Panc1 (cell line): ENCODE measurements at places on chromosomes 4 and X.

GRCh38 chrX:110284159-110284558, 33.7 kb downstream of the AMMECR1 start:
- H3K4me3 ChIP-seq: no peak overlapping the region
- H3K4me1 ChIP-seq: no peaks in the 10 kb centered on the region
- no peak overlapping the region for H3K27ac ChIP-seq
- no peak for DNase-seq

DNA sequence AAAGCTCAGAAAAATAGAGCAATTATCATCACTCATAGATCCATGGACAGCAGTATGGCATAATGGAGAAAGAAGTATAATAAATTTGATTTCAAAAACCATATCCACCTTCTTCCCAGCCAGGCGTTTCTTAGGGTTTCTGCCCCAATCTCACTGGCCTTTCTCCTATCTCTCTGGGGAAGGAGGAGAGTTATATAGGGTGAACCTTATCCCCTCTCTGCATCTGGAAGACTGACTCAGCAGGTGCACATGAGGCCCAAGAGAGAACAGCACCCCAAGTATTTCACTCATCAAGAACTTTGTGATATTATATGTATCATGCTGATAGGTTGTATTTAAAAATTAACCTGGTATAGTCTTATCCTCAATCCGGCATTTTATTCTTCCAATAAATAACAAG, 318.8 kb upstream of the RASGEF1B start:
- H3K36me3 ChIP-seq: no peaks in the 10 kb centered on the region
- no peaks in the 10 kb centered on the region for H3K4me1 ChIP-seq
- H3K4me3 ChIP-seq: no peak overlapping the region
- DNase-seq: no peak
- H3K27me3 ChIP-seq: no peaks in the 10 kb centered on the region

- no peak overlapping the region for H3K4me3 ChIP-seq
- no peaks in the 10 kb centered on the region for H3K36me3 ChIP-seq
- H3K4me1 ChIP-seq: no peaks in the 10 kb centered on the region
- H3K27me3 ChIP-seq: no peaks in the 10 kb centered on the region
- peak overlapping the region; percentile 63; the same call in 1 of the 2 replicates for H3K27ac ChIP-seq
These were observed 42.7 kb upstream of the RASSF6 start for GRCh38 chr4:73662709-73663546.

DNA sequence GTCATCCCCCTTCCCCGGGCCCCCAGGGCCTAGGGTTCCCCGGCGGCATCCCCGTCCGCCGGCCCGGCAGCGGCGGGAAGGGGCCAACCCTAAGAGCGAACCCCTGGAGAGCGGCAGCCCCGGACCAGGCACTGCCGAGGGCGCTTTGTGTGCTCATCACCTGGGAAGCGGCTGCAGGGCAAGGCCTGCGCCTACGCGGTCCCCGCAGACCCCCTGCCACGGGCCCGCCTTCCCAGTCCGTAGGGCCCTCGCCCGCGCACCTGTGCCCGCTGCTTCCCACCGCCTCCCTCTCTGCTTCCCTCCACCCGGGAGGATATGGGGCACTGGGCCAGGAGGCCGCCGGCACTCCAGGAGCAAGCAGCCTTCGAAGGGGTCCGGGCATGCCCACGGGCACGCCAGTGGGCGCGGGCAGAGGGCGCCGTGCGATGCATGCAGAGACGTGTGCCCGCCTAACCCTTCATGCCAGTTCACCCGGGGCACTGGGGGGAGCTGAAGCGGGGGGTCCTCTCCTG, 2.6 kb downstream of the FLNA start:
- H3K4me1 ChIP-seq: peaks cover 41% of the 10 kb centered on the region
- H3K4me3 ChIP-seq: peak overlapping the region; percentile 59
- H3K27ac ChIP-seq: peak overlapping the region; percentile 68
- no peak for DNase-seq
- no peaks in the 10 kb centered on the region for H3K27me3 ChIP-seq

GRCh38 chr4:138802499-138802898, 213.1 kb upstream of the NOCT start:
- no peak overlapping the region for H3K4me3 ChIP-seq
- H3K36me3 ChIP-seq: no peaks in the 10 kb centered on the region
- DNase-seq: no peak
- peaks cover 10% of the 10 kb centered on the region for H3K27me3 ChIP-seq
- H3K27ac ChIP-seq: no peak overlapping the region

GRCh38 chr4:145484225-145484846, 2.7 kb downstream of the SMAD1 start:
- no peak overlapping the region for H3K27ac ChIP-seq
- DNase-seq: no peak
- no peaks in the 10 kb centered on the region for H3K36me3 ChIP-seq
- H3K4me3 ChIP-seq: peak overlapping the region; percentile 68

DNA sequence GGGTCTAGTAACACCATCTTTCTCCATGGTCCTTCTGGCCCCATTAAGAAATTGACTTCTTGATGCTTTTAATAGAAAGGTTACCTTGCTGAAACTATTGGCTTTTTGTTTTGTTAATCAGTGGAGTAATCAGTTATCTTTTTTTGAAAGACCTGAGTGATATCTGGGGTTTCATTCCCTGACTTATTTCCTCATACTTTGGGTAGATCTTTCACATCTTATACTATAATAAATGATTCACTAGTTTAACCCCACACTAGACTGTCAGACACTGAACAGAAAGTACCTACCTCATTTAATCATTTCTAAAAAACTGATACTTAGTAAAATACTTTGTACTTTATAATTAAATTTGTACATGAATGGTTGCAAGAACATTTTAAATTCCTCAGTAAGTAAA, 1021.1 kb downstream of the STIM2 start:
- DNase-seq: no peak
- H3K4me1 ChIP-seq: no peaks in the 10 kb centered on the region
- no peaks in the 10 kb centered on the region for H3K27me3 ChIP-seq
- no peak overlapping the region for H3K27ac ChIP-seq

- DNase-seq: no peak
- H3K27me3 ChIP-seq: no peaks in the 10 kb centered on the region
- no peaks in the 10 kb centered on the region for H3K4me1 ChIP-seq
- no peak overlapping the region for H3K27ac ChIP-seq
- H3K36me3 ChIP-seq: no peaks in the 10 kb centered on the region
These were observed 132.6 kb downstream of the SCFD2 start for GRCh38 chr4:53233114-53233795.

DNA sequence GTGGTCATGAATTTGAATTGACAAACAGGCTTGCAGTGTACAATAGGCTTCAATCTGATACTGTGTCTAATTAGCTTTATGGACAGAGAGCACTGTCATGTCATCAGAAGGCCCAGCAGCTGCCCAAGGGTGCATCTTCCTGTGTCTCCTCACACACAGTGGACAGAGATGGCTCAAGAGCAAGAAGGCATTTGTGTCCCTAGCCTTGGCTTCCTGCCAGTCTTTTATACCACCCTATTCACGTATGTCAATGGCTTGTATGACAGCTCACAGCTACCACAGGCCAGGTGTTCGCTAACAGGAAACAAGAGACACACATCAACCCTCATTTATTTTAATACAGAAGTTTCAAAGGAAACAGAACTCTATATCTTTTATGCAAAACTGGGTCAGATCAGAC, 874.0 kb upstream of the AGA start:
- H3K36me3 ChIP-seq: no peaks in the 10 kb centered on the region
- H3K4me1 ChIP-seq: no peaks in the 10 kb centered on the region
- no peak overlapping the region for H3K27ac ChIP-seq
- no peak for DNase-seq
- H3K4me3 ChIP-seq: no peak overlapping the region

GRCh38 chr4:36332782-36333131, 51.3 kb downstream of the DTHD1 start:
- no peak overlapping the region for H3K27ac ChIP-seq
- no peak overlapping the region for H3K4me3 ChIP-seq
- no peaks in the 10 kb centered on the region for H3K27me3 ChIP-seq
- no peak for DNase-seq

- H3K36me3 ChIP-seq: no peaks in the 10 kb centered on the region
- no peak overlapping the region for H3K27ac ChIP-seq
- DNase-seq: no peak
- no peaks in the 10 kb centered on the region for H3K4me1 ChIP-seq
- H3K4me3 ChIP-seq: no peak overlapping the region
These were observed 116.9 kb downstream of the EFNB1 start for GRCh38 chrX:68945603-68946228.

DNA sequence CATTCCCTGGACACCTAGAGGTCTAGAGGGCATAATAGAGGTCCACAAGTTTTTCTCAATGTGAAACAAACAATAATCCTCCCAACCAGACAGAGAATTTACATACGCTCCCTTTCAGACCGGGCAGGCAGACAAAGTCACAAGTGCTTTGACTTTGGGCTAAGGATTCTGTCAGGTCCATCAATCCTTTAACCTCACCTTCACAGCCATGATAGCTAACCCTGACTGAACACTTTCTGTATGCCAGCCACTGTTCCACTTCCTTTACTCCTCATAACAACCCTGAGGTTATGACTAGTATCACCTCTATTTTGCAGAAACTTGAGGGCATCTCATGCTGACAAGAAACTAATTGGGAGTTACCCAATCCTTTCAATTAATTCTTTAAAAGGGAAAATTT, 118.8 kb upstream of the AFF2 start:
- H3K4me1 ChIP-seq: no peaks in the 10 kb centered on the region
- H3K27ac ChIP-seq: no peak overlapping the region
- no peaks in the 10 kb centered on the region for H3K36me3 ChIP-seq
- no peaks in the 10 kb centered on the region for H3K27me3 ChIP-seq
- no peak for DNase-seq

GRCh38 chr4:145248971-145249370, 68.6 kb upstream of the OTUD4 start:
- no peaks in the 10 kb centered on the region for H3K27me3 ChIP-seq
- H3K36me3 ChIP-seq: no peaks in the 10 kb centered on the region
- no peak overlapping the region for H3K4me3 ChIP-seq
- H3K4me1 ChIP-seq: no peaks in the 10 kb centered on the region

- no peaks in the 10 kb centered on the region; the same call in 1 of the 2 replicates for H3K27me3 ChIP-seq
- H3K4me3 ChIP-seq: no peak overlapping the region
- H3K27ac ChIP-seq: no peak overlapping the region
- no peaks in the 10 kb centered on the region for H3K4me1 ChIP-seq
These were observed 133.6 kb upstream of the VAMP7 start for GRCh38 chrX:155747520-155747919.

DNA sequence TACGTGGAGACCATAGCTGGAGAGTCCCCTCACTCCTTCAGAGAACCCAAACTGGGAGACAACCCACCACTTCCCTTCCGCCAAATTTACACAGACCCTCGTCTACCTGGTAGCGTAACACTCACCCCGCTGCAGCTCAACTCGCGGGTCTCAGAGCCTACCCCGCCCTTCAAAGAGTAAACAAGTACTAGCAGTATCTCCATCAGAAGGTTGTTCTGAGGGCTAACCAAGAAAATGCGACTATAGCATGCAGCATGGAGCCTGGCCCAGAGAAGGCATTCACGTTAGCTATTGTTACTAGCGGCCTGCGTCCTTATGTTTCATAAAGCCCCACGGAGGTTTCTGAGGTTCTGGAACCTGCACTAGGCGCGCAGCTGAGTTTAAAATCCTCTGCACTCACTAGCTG, 531 bp upstream of the MANBA start:
- peak overlapping the region; percentile 86 for H3K4me3 ChIP-seq
- no peaks in the 10 kb centered on the region for H3K27me3 ChIP-seq
- H3K36me3 ChIP-seq: no peaks in the 10 kb centered on the region; the same call in 1 of the 2 replicates
- H3K27ac ChIP-seq: peak overlapping the region; percentile 78

- H3K36me3 ChIP-seq: no peaks in the 10 kb centered on the region
- no peaks in the 10 kb centered on the region for H3K27me3 ChIP-seq
- no peak for DNase-seq
- no peak overlapping the region for H3K4me3 ChIP-seq
These were observed 144.5 kb downstream of the APBB2 start for GRCh38 chr4:41069838-41070237.

DNA sequence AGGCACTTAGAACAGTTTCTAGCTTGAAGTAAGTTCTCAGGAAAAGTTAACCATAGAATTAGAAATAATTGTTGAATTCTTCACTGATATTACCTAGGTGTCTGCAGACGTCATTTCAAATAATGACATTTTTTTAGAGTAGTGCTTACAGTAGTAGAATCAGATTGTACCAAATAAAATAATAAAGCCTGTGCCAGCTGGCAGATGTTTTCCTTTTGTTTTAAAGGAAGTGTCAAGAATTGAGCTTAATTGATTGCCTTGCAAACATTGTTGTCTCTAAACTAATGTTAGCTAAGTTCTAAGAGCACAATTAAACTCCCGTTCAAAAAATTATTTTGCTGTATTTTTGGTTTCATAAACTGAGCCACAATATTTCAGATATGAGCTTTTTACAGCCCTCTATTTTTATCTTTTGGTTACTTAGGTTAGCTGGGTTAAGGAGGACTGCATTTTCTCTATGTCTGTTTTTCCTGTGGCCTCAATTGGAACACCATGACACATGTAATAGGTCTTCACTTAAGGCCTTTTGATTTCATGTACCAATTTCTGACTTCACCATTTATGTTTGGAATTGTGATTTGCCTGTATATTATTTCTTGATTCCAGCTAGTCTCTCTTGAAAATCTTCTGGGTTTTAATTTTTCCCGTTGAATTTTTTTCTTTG, 64.2 kb downstream of the DCUN1D4 start:
- no peaks in the 10 kb centered on the region for H3K4me1 ChIP-seq
- no peak overlapping the region for H3K4me3 ChIP-seq
- H3K36me3 ChIP-seq: peaks cover 10% of the 10 kb centered on the region; the same call in 1 of the 2 replicates

GRCh38 chr4:153207567-153207966, 3.3 kb downstream of the TRIM2 start:
- H3K27me3 ChIP-seq: no peaks in the 10 kb centered on the region

DNA sequence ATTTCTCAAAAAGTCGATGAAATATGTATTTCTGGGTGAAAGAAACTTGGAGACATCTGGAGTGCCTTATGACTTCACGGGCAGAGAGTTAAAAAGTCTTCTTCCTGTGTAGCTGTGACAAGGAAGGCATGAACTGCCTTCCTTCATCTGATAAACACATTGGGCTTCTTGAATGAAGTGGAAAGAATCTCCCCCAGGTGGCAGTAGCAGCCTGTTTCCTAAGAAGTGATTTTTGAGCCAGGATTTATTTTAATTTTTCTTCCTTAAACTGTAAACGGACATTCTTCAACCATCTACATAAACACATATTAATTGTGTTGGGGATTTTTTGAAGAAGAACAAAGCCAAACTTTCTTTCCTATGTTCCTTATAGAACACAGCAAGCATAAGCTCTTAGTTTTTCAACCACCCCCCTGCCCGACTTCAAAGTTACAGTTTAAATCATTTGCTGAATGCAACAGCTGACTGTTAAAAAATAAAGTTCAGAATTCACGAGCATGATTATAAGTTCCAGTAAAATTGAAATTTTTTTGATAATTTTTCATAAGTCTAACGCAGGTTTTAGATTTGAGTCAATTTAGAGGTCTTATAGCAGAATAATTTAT, 980 bp upstream of the GIMD1 start:
- no peaks in the 10 kb centered on the region for H3K36me3 ChIP-seq
- H3K27me3 ChIP-seq: no peaks in the 10 kb centered on the region
- no peak overlapping the region for H3K4me3 ChIP-seq
- H3K27ac ChIP-seq: no peak overlapping the region

DNA sequence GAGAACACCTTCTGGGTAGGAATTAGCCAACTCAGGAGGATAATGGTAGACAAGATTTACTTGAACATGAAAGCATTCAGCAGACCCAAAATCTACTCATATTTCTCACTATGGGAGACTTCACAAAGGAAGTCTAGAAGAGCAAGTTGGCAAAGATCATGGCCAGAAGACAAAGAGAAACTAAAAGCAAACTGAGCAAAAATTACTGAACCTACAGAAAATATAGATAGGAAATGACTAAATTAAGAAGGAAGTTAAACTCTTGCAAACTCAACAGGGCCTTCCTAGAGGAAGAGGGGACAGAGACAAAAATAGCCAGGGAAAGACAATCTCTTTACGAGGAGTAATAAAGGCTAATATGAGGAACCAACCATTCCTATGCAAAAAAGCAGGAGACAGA, 18.7 kb downstream of the CORIN start:
- H3K27me3 ChIP-seq: peaks cover 6% of the 10 kb centered on the region; the same call in 1 of the 2 replicates
- no peak overlapping the region for H3K4me3 ChIP-seq
- no peaks in the 10 kb centered on the region for H3K36me3 ChIP-seq
- DNase-seq: no peak
- H3K27ac ChIP-seq: no peak overlapping the region
